ENCODE measurements at places on chromosomes 12 and 14.

DNA sequence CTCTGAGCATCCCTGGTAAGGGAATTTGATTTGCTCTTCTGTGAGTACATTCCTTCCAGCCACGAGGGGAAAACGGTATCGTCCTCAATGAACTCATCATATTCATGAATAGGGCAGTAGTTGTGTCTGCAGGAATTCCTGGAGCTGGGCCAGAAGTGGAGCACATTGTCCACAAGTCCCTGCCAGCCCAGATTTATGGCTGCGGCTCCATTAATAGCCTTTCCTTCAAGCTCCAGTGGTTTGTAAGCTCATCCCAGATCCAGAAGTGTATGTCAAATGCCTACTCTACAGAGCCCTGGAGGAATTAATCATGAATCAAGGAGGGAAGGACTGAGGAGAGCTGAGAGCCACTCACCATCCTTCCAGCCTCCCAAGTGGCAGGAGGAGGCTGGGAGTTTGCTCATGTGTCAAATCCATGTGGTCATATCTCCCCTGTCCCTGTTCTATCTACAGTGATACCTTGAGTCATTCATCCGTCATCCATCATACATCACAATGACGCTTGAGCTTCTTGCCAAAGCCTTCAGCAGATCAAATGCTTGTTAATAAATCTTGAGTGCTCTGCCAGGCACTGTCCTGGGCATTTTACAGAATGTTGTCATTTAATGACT lies 65.5 kb downstream of the SVOP start:
- DNase-seq = no peak

- DNase-seq = no peak
These were observed 19.8 kb upstream of the OVCH1 start for GRCh38 chr12:29517264-29517663.

- no peak for DNase-seq
These were observed 352.4 kb upstream of the CLEC14A start for GRCh38 chr14:38608244-38608643.

DNA sequence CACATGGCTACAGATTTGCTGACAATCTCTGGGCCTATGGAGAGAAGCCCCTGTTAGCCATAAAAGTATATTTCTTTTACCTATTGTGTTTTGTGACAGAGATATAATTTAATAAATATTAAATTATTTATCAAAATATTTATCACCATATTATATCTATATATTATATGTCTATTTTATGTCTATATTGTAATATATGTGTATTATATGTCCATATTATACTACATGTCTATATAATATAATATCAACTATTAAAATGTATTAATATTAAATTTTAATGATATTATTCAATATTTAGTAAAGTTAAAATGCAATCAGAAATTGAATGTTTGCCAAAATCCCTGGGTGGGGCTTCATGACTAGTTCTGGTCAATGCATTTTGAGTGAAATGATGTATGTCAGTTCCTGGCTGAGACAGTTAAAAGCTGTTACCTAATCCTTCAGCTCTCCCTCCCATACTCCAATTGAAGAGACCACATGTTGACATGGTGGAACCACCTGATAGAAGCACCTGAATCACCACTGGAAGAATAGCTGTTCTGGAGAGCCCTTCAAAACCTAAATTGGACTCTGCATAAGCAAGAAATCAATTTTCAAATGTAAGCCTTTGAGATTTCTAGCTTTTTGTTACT lies 357.3 kb upstream of the DDHD1 start:
- DNase-seq = no peak

- no peak for DNase-seq
These were observed 13.5 kb upstream of the MYH6 start for GRCh38 chr14:23421594-23421993.

- no peak for DNase-seq
These were observed 554.8 kb downstream of the DIO2 start for GRCh38 chr14:79656496-79656895.

GRCh38 chr12:103824290-103824689 lies 16.7 kb downstream of the NT5DC3 start:
- DNase-seq = no peak

GRCh38 chr12:101969-102878 lies 35.7 kb downstream of the IQSEC3 start:
- DNase-seq = no peak

DNA sequence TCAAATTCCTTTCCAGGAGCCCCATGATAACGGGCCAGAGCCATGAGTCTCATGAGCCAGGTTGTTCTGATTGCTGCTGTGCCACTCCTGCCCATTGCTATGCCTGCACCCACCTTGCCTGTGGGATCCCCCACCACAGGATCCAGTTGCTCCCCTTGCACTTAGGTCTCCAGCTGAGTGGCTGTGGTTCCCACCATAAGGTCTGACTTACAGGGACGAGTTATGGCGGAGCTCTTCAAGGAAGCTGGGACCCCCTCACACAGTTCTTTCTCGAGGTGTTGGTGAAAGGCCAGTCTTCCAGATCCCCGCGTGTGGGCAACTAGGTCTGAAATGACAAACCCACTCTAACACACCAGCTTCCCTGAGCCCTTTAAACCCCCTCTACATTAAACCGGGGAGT lies 111.9 kb upstream of the C14orf180 start:
- DNase-seq = no peak

DNA sequence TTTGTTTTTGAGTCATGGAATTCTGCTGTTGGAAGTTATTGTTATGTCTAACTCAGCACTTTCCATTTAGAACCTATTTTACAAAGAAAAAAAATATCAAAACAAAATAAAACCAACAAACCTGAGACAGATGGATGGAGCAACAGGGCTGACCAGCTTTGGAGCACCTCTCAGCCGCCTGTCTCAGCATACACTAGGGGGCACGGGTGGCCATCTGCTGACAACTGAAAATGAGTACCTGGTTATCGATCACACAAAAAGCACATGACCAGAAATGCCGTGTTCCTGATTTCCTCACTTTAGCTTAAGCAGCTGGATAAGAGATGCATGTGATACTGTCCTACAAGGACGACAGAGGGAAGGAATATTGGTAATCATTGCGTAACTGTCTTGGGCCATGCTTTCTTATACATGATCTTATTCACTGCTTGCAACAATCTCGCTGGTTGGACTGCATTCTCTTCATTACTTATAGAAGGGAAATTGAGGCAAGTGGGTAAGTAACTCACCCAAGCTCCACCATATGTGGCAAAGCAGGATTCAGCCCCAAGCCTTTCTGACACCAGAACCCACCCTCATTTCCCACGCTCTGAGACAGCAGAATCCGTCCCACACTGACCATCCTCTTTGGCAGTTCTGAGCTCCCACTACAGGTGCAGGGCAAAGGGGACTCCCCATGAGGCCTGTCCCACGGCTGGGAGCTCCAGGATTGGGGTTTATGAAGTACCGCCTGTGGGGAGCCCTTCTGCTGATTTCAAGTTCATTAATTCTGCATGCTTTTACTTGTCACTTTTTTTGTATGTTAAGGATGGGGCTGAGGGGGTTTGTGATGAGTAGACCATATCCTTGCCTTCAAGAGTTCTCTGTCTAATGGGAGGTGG lies 43.5 kb downstream of the C14orf132 start:
- no peak for DNase-seq

DNA sequence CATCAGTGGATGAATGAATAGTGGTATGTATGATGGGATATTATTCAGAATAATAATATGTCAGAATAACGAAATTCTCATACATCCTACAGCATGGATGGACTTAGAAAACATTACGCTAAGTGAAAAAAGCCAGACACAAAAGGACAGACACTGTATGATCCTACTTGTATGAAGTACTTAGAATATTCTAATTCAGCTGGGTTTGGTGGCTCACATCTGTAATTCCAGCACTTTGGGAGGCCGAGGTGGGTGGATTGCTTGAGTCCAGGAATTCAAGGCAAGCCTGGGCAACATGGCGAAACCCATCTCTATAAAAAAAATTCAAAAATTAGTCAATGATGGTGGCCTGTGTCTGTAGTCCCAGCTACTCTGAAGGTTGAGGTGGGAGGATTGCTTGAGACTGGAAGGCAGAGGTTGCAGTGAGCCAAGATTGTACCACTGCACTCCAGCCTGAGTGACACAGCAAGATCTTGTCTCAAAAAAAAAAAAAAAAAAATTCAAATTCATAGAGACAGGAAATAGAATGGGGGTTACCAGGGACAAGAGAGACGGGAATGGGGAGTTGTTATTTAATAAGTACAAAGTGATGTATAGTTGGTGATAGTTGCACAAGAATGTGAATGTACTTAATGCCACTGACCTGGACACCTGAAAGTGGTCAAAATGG lies 132.3 kb downstream of the CHST11 start:
- no peak for DNase-seq

DNA sequence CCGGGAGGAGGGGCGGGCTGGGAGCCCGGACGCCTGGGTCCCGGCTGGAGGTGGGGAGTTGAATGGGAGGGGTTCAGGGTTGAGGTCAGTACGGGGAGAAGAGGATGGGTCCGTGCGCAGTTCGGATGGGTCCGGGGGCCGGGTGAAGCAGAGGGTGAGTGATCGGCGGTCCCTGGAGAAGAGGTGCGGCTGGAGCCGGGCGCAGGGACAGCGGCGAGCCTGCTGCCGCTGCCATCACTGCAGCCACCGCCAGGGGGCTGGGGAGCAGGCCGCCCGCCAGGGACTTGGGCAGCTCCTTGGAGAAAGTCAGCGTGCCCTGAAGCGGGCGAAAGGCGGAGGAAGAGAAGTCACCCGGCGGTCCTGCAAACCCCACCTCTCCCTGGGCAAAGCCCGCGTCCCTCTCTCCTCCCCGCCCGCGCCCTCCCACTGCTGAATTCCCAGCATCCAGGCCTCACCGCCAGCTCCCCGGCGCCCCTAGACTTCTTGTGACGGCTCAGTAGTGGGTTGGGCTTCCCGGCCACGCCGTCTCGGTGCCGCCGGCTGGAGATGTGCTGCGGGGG lies 6.0 kb upstream of the GPR84 start:
- DNase-seq = no peak

DNA sequence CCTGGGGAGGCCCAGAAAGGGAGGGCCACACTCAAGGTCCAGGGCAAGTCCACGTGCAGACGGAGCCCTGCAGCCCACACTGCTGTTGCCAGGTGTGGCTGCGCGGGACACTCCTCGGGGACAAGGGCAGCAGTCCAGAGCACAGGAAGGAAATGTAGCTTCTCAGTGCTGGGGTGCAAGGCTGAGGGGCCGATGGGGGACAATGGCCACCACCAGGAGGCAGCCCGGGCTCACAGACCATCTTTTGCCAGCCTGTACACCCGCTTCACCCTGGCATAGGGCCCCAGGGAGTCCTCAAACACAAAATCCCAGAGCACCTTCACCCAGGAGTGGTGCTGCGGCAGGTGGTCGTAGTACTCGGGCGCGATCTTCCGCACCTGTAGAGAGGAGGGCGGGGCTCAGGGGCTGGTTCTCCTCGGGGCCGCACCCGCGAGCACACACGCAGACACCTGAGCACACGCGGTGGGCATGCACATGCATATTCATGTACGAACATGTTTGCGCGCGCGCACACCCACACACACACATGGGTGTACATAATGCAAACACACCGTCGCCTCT lies 12.8 kb downstream of the DEGS2 start:
- DNase-seq = no peak

DNA sequence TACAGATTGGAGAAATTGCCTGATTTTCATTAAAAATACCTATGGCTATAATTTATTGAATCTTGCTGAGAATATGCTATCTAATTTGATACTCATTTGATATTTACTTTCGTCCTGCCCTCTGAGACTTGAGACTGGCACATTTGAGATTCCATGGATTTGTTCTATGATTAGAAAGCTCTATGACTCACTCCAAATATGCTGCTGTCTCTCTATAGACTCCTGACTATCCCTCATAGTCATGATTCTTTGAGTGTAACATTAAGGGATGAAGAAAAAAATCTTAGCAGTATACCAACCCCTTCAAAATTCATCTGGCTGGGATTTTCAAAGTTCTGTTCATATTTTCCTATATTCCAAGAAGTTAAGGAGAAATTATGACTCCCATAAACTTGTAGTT lies 191.9 kb downstream of the LRIG3 start:
- no peak for DNase-seq

All from activated naive CD4-positive, alpha-beta T cell (primary cell).